H1 (cell line): ENCODE measurements at places on chromosomes 11 and 22. TPM values are rescaled to one million over a fixed set of nuclear protein-coding genes. Genes with fewer than 3 reads are reported as not detected.

The PANX2 gene
- polyA plus RNA-seq = 3.5 and 6.0 TPM in 2 replicates

The KCNQ1 gene
- 1.9 and 2.4 TPM in 2 replicates for polyA plus RNA-seq

The RAPSN gene
- 0.05 and 0.06 TPM in 2 replicates for polyA plus RNA-seq

The BMAL1 gene
- polyA plus RNA-seq = 4.1 and 6.9 TPM in 2 replicates

The WBP2NL gene
- not detected in 2 replicates for polyA plus RNA-seq

The ZC3H12C gene
- 2.0 TPM in 2 replicates for polyA plus RNA-seq

The BIK gene
- 5.5 and 9.1 TPM in 2 replicates for polyA plus RNA-seq

The MB gene
- 1.5 and 1.7 TPM in 2 replicates for polyA plus RNA-seq

The OR51B2 gene
- polyA plus RNA-seq = not detected in 2 replicates

The SLC22A8 gene
- not detected in 2 replicates for polyA plus RNA-seq

The ARHGAP20 gene
- 0.03 and 0.05 TPM in 2 replicates for polyA plus RNA-seq

The SLC37A4 gene
- polyA plus RNA-seq = 91.9 and 101 TPM in 2 replicates

The CAPRIN1 gene
- polyA plus RNA-seq = 164 and 221 TPM in 2 replicates

The C11orf86 gene
- 0.97 and 1.6 TPM in 2 replicates for polyA plus RNA-seq

The KDM4D gene
- polyA plus RNA-seq = 4.5 and 4.8 TPM in 2 replicates
